Stimulated activated CD4-positive, alpha-beta T cell treated with anti-CD3 and anti-CD28 coated beads, TNF-alpha, amount 100 ng/mL, for 4 hours (primary cell): ENCODE measurements at places on chromosomes 1 and 21.
A peak's percentile ranks its signal among the peaks of the same experiment; 100 is the strongest.

DNA sequence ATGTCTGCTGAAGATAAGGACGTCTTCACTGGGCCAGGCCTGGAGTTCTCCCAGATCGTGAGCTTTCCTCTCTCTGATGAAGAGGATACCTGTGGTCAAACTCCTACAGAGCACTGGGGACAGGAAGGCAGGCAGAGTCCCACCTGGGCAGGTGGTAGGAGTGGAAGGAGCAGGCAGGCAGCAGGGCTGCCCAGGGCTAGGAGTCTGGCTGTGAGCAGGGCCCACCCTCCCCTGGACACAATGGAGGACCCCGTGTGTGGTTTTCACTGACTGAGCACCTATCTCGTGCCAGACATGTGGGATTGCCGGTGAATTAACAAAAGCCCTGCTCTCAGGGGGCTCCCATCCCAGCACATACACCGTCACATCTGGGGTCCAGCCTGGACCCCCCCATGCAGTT is 4.9 kb upstream of the SAMD11 start:
- DNase-seq: no peak

- DNase-seq: no peak
Observed at GRCh38 chr1:218743861-218744505, 398.8 kb downstream of the TGFB2 start.

DNA sequence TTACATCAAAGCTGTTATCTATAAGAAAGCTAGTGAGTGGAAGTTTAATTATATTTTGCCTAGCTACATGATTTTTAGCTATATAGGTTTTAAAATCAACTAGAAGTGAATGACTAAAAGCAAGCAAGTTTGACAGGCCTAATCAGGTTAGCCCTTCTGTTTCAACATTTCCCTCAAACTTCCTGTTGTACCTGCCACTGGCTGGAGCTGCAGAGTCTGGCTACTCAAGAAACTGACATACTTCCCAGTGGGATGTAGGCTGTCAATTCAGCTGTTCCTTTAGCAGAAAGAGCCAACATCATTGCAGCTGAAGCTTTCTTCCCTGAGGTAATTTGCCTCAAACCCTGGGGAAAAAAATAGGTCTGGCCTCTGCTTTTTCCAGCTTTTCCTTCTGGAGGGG is 87.1 kb upstream of the TNR start:
- DNase-seq: no peak

- no peak for DNase-seq
Observed at GRCh38 chr1:155104605-155105534, 22.8 kb upstream of the EFNA1 start.

- DNase-seq: no peak
Observed at GRCh38 chr1:195748969-195749368, 859.3 kb downstream of the KCNT2 start.

DNA sequence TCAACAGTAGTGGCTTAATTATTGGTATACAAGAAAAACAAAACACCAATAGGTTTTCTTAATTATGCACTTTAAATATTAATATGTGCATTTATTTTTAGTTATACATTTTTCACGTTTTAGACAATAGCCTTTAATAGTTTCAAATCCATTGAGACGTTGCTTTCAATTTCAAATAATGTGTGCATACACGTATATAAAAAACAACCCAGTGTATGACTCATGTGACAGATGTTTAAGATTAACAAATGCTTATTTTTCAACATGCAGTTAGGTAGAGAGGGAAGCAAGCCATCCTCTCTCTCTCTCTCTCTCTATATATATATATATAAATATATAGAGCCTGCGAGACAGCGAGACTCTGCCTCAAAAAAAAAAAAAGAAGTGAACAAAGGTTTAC is 24.3 kb downstream of the EYA3 start:
- DNase-seq: no peak

GRCh38 chr1:85581802-85582686 is 1.5 kb downstream of the CCN1 start:
- no peak for DNase-seq

GRCh38 chr1:66331658-66332547 is 202.1 kb upstream of the SGIP1 start:
- no peak for DNase-seq

GRCh38 chr1:63327417-63328054 is 5.2 kb downstream of the FOXD3 start:
- no peak for DNase-seq

GRCh38 chr1:89896105-89896942 is 75.5 kb downstream of the LRRC8D start:
- no peak for DNase-seq

DNA sequence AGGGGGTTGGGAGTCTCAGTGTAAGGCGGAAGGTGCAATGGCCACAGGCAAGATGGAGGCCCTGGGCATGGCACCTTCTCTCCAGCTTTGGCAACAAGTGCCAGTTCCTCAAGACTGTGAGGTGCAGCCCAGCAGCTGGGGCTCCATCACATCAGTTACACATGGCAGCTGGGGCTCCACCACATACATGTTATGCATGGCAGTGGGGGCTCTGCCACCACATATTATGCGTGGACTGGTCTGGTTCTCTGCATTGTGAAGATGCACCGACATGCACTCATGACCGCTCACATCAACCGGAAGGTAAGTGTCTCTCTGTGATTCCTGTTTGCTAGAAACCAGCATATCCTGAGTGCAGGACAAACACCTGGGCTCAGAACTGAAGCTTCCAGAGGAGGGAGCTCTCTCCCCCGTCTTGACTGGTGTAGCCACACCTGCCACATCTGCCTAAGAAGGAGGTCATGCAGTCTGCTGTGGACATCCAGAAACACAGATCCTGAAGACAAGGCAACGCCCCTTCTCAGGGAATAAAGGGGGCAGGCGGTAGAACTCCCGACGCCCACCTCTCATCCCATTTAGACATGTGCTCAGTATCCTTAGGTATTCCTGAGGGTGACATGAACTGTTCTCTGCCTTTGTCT is 104.1 kb upstream of the TMPRSS2 start:
- no peak for DNase-seq

GRCh38 chr1:211812584-211812983 is 18.0 kb downstream of the LPGAT1 start:
- no peak for DNase-seq

- no peak for DNase-seq
Observed at GRCh38 chr1:30928171-30928570, 19.6 kb upstream of the SDC3 start.

DNA sequence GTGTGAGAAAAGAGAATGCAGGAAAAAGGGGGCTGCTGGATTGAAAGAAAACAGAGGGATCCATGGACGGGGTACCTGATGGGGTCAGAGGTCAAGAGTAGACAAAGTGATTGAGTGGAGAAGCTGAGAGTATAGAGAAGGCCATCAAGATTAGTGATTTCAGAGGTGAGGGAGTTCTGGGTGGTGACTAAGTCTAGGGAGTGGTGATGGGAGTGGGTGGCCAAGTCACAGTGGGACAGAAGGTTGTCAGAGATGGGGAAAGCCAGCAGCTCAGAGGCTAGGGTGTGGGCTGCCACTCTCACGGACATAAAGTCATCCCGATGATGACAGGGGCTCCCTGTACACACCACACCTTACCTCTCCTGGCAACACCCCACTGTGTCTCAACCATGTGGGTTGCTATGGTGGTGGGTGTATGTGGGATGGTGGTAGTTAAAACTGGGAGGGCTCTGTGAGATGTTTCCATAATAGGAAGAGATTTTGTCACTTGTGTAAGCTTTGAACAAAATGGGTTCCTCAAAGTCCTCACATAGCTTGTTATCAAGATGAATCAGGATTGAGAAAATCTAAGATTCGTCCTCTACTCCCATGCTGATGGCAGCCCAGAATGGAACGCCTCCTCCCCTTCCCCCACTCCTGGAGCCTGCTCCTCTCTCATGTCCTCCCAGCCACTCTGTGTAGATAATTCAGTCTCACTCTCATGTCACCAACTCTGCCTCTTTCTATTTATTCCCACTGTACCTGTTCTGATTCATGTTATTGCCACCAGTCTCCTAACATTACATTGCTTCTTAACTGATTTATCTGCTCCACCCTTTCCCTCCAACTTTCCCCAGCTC is 20.3 kb upstream of the CSF1 start:
- peak; percentile 31 for DNase-seq

GRCh38 chr1:61247881-61248752 is 165.8 kb downstream of the NFIA start:
- no peak for DNase-seq

DNA sequence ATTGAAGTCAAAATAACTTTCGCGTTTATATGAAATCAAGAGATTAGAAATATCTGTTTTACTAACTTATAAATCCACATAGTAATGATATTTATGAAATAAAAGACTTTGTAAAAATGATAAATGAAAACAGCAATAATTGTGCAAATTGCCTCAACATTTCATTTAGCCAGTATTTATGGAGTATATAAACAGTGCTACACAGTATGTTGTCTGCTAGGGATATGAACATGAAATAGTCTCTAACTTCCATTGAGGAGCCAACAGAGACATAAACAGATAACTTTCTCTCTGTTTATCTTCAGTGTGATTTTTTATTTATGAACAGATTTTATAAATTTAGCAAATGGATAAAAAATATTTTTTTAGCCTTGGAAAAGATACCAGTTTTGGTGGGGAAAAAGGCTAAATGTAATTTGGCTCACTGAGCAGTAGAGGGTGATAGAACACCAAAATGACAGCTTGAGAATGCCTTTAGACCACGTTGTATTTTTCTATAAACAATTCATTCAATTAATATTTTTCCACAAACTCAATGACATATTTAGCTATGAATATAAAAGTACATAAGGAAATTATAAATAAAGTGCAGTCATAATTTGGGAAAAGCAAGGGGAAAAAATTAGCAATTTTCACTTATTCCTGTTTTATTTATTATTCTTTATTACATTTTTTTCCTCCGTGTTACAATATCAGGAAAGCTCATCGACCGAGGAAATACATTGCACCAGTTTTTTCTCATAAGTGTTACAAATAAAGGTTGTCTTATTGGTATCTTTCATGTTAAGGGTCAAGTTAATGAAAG is 47.5 kb upstream of the EEIG2 start:
- DNase-seq: no peak

GRCh38 chr1:236161230-236161629 is 18.9 kb downstream of the GPR137B start:
- no peak for DNase-seq

GRCh38 chr21:34693192-34693810 is 24.5 kb downstream of the CLIC6 start:
- DNase-seq: no peak

DNA sequence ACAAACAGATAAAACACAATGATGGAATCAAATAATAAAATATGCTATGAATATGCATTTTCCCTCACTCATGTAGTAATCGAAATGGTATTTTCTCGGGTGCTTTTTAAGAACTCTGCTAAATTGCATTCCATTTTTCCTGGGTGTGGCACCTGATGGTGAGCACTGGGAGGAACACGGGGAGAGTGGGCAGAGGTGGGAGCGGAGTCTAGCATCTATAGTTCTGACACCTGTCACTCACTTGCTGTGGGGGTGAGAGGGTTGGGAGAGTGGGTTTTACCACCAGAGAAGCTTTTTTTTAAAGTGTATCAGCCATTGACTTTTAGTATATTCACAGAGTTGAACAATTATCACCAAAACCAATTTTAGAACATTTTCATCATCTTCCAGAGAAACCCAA is 73.4 kb upstream of the PGBD5 start:
- DNase-seq: no peak

DNA sequence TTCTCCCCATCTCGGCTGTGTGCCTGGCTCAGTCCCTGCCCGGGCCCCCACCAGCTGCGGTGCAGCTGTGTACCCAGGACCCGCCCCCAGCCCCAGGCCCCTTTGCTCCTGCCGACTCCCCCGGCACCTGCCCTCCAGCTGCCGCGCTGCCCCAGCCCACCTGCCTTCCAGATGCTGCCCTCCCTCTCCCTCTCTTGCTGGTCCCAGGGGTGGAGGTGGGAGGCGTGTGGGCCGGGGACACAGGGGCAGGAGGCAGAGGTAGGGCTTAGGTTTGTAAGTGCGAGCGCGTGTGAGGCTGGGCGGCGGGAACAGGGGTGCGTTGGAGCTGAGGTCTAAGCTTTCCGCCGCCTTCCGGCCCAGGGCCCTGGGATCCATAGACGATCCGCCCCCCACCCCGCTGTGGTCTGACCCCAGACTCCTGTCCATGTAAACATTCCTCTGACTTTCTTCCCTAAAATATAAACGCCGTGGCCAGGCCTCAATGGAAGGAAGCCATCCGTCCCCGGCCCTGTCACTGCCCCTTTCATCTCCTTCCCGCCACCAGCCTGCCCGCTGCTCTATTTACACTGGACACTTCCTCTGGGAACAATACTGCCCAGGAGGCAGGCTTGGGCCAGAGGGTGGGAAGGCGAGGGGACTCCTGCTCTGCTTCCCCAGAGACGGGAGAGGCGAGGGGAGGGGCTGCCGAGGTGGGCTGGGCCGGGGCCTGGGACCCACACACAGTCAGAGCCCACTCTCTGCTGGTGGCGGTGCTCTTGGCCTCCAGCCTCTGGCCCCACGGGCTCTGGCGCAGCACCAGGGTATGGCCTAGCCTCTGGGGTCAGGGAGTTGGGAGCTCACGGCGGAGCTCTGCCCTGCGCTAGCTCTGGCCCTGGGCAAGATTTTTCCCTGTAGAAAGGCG is 128.3 kb downstream of the CASZ1 start:
- DNase-seq: no peak

DNA sequence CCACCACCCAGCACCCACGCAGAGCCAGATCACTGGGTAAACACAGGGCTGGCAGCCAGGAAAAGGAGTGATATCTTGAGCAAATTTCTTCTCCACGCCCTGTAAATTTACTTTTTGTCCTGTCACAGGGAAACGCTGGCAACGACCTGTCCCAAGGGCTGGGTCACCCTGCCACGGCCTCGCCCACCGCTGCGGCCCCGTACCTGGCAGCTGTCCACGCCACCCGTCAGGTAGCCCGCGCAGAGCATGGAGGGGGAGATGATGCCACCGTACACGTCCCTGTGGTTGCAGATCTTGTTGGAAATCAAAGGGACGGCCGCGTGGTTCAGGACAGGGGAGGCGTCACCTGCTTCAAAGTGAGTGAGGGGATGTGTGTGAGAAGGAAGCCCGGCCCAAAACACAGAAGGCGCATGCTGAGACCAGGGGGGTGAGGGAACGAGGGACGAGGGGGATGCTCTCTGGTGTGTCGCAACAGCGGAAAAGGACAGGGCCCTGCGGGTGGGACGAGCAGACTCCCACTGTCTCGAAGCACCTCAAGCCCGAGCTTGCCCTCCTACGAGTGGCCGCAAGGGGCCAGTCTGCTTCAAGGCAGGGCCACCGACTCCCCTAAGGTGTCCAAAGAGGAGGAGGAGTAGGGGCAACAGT is 10.1 kb upstream of the TFF1 start:
- no peak for DNase-seq

GRCh38 chr21:14901482-14901958 is 163.3 kb downstream of the NRIP1 start:
- no peak for DNase-seq

GRCh38 chr1:28265577-28265976 is 6.3 kb downstream of the SESN2 start:
- DNase-seq: no peak

GRCh38 chr1:216621536-216621935 is 101.7 kb downstream of the ESRRG start:
- no peak for DNase-seq

- DNase-seq: no peak
Observed at GRCh38 chr1:214791961-214792360, 189.0 kb downstream of the CENPF start.
